ENCODE measurements at places on chromosomes 3 and 15. TPM values are rescaled to one million over a fixed set of nuclear protein-coding genes. Genes with fewer than 3 reads are reported as not detected.

ZNF621 gene
- total RNA-seq, result 16.2 TPM

RFT1 gene
- total RNA-seq, result 12.1 TPM

GRIP2 gene
- 4.2 TPM for total RNA-seq

CYP8B1 gene
- not detected for total RNA-seq

TNFSF10 gene
- 2.0 TPM for total RNA-seq

BFSP2 gene
- not detected for total RNA-seq

PARP16 gene
- total RNA-seq, result 8.1 TPM

RETNLB gene
- not detected for total RNA-seq

DPPA2 gene
- not detected for total RNA-seq

RLBP1 gene
- 0.18 TPM for total RNA-seq

TMCO5A gene
- not detected for total RNA-seq

DAZL gene
- 0.09 TPM for total RNA-seq

AP3B2 gene
- 49.5 TPM for total RNA-seq

CELSR3 gene
- 37.4 TPM for total RNA-seq

GABRR3 gene
- not detected for total RNA-seq

ZDHHC3 gene
- total RNA-seq, result 45.0 TPM

DLL4 gene
- 4.4 TPM for total RNA-seq
